ENCODE measurements at places on chromosomes 3 and 15.

DNA sequence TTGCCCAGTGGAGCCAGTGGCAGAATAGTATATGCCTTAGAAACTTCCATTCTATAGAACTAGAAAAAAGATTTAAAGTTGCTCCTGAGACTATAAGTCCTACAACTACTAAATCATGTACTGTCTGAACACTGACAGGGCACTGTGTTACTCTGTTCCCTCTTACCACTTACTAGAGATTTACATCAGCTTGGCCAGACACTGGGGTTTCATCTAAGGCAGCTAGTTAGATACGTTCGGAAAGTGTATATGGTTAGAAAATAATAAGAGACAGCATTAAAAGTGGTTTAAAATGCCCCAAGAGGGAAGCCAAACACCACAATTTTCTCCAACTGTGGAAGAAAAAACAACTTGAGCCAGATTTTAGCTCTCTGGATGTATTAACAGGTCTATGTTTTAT, 97.1 kb downstream of the FBN1 start:
- no peak for DNase-seq

- DNase-seq, result no peak
Observed at GRCh38 chr3:45480218-45480617, 91.8 kb downstream of the LARS2 start.

GRCh38 chr3:107401301-107401700, 24.1 kb downstream of the CCDC54 start:
- no peak for DNase-seq

DNA sequence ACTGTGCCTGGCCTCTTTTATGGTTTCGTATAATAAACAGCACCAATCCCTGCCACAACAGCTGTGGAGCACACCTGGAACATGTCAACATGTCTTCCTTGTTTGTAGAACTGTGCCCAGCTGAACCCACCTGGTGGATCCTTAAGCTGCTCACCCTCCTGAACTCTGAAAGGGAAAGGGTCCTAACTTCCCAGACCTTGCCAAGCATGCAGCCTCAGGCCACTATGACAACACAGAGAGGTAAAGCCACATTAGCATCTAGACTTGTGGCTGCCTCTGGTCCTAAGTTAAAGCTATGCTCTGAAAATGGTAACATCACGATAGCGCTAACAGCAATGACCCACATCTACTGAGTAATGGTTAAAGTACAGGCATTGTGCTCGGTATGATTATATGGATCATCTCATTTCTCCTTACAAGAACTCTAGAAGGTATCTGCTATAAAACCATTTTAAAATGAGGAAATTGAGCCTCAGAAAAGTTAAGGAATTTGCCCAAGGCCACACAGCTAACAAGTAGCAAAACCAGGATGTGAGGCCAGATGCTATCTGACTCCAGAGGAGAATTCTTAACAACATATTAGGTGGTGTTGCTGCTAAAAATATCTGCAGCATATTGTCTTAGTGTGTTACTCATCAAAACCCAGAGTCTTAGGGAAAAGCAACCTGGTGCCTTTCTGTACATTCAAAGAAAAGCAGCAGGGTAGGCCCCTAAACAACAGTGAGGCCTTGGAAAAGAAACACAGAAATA, 23.1 kb upstream of the HERC1 start:
- DNase-seq, result no peak

GRCh38 chr15:55816017-55816416, 73.1 kb upstream of the PRTG start:
- no peak for DNase-seq

DNA sequence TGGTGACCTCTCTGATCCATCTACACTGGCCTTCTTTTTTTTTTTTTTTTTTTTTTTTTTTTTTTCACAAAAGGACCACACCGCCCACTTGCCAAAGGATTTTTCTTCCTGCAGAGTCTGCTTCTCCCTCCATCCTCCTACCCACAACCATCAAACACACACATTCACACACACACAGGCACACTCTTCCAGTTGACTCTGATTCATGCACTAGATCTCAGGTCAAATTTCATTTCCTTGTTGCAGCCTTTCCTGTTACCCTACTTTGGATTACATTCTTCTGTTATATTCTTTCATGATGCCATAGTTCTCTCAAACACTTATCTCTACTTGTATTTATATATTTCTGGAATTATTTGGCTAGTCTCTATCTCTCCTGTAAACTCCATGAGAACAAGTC, 133.9 kb downstream of the STAC start:
- DNase-seq, result no peak

DNA sequence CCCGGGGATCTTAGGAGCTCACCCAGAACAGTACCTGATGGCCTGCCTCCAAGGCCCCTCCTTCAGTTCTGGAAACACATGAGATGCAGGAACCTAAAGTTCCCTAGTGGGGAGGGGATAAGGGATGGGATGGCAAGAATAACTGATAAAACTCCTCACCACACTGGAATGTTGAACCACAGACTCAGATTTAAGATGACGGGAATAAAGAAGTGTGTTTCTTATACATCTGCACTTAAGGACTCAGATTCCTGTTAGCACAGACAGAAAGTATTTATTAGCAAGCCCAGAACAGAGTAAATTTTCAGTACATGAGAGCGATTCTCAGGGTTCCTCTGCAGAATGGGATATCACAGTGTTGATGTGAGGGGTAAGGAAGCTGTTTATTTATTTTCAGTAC, 245.2 kb downstream of the TLE3 start:
- no peak for DNase-seq

GRCh38 chr3:63613561-63613960, 38.9 kb upstream of the SNTN start:
- DNase-seq, result no peak

- no peak for DNase-seq
Observed at GRCh38 chr3:37295925-37296324, 121.5 kb upstream of the LRRFIP2 start.

DNA sequence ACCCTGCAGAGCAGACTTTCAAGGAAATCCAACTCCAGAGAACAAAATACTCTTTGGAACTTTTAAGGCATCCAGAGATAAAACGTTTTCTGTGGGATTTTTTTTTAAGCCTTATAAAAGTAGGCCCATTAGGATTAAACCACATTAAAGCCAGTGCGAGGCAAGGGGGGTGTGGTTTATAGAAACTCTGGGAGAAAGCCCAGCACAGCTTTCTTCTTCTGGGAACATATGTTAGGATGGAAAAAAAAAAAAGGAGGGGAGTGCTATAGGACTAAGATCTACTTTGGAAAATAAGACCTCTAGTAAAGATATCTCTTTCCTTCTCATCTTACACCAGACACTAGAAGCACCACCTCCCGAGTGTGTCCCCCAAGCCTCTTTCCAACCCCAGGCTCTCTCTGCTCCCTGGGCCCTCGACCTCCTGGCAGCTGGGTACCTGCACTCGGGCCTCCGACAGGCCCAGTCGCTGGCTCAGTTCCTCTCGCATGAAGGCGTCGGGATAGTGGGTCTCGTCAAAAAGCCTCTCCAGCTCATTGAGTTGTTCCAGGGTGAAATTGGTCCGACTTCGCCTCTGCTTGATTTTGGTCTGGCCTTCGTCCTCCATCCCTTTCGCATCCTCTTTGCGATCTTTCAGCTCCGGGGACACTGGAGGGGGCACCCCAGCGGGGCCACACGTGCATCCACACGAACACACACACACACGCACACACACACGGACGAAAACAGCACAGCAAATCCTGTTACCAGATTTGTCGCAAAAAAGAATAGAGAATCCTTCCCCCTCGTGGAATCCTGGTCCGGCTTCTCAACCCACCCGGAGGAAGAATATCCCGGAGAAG, 3.8 kb downstream of the SHOX2 start:
- no peak for DNase-seq

GRCh38 chr3:106381939-106382335, 513.1 kb upstream of the CBLB start:
- DNase-seq, result no peak

DNA sequence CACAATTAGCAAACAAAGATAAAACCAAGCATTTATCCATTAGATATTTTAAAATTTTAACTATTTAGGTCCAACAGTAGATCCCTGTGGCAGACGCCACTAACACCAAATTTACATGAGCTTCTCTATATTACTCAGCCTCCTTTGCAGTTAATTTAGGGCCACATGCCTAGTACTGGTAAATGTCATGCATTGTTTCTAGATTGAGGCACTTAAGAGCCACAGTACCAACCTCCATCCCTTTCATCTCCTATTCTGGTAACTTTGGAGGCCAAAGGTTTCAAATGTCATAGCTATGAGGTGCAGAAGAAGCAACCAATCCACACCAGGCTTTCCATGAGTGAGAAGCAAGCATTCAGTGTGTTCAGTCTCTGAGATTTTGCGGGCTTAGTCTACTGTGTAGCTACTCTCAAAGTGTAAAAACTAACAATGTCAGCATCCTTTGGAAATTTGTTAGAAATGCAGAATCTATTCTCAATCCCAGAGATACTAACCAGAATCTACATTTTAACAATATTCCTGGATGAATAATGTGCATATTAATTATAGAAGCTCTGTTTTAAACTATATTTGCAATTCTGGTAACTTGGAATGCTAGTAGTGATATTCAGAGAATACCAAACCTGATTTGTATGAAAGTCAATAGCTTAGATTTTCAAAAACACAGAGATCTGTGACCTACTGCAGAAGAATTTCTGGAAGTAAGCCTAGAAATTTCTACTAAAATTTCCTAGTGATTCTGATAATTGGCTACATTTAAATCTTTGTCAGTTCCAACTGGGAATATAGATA, 206.3 kb upstream of the CD96 start:
- DNase-seq, result no peak

DNA sequence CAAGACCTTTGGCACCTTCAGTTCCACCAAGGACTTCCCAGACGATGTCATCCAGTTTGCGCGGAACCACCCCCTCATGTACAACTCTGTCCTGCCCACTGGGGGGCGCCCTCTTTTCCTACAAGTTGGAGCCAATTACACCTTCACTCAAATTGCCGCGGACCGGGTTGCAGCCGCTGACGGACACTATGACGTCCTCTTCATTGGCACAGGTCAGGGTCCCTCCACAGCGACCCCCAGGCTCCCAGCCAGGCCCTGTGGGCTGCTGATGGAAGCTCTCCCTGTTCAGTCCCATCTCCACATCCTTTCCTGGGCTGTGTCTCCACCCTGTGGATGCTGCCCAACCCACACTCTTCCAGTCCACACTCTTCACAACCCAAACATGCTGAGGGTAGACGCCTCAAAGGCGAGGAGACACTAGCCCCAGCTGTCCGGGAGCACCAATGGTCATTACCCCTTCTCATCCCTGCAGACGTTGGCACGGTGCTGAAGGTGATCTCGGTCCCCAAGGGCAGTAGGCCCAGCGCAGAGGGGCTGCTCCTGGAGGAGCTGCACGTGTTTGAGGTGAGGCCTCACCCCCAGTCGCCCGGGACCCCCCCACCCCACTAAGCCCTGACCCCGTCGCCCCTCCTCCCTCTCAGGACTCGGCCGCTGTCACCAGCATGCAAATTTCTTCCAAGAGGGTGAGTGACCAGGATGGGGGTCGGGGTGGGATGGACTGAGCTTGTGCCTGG, 4.3 kb upstream of the LSMEM2 start:
- peak; percentile 35 for DNase-seq

DNA sequence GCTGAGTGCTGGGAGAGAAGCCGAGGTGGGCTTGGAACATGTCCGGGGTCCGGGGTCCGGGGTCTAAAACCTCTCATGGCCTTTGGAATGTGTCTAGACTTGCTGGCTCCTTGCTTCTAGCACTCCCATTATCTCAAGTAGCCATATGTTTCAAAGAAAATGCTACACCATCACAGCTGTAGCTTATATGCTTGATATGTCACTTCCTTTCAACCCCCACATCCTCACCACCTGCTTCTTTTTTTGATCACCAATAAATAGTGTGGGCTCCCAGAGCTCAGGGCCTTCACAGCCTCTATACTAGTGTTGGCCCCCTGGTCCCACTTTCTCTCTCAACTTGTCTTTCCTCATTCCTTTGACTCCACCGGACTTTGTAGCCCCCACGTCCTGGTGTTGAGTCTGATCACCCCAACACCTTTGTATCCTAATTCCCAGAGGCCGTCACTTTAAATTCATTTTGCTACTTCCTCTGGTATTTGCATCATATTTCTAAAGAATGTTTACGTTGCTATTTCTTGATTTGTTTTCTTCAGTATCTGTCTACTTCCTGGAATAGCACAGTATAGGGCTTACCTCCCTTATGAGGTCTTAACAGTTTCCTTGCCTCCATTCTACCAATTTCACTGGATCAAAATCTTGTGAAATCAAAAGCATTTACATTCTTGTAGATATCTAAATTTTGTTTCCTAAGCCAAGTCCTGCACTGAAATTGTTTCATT, 71.9 kb upstream of the CHRNB4 start:
- no peak for DNase-seq
